NCI-H748 treated with DMSO at 0.1 percent for 48 hours (cell line): ENCODE measurements at places on chromosomes 13 and 19.
A peak's percentile ranks its signal among the peaks of the same experiment; 100 is the strongest.

GRCh38 chr19:489418-490196, 6.7 kb upstream of the MADCAM1 start:
- no peak for DNase-seq

DNA sequence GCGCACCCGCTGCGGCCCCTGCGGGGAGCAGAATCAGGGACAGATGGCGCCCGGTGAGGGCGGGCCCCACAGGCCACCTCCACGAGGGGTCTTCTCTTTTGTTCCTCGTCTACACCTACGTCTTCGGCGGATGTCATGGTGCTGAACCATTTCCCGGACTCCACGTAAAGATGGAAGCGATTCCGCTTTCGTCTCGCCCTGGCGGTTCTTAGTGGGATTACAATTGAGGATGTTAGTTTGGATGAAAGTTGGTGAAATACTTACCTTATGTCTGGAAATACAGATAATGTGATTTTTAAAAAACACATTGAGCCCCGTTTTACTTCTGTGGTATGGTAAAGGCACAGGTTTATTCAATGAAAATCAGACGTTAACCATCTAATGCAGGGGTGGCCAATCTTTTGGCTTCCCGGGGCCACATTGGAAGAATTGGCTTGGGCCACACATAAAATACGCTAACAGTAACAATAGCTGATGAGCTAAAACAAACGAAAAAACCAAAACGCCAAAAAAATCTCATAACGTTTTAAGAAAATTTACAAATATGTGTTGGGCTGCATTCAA, 1.4 kb upstream of the ZMYM5 start:
- DNase-seq = peak; percentile 93

- no peak for DNase-seq
Measured at GRCh38 chr13:48783695-48784230, 130.0 kb downstream of the CYSLTR2 start.

- DNase-seq = no peak
Measured at GRCh38 chr13:109381546-109382180, 404.7 kb downstream of the IRS2 start.

GRCh38 chr13:54852831-54853230, 1824.2 kb downstream of the OLFM4 start:
- no peak for DNase-seq

DNA sequence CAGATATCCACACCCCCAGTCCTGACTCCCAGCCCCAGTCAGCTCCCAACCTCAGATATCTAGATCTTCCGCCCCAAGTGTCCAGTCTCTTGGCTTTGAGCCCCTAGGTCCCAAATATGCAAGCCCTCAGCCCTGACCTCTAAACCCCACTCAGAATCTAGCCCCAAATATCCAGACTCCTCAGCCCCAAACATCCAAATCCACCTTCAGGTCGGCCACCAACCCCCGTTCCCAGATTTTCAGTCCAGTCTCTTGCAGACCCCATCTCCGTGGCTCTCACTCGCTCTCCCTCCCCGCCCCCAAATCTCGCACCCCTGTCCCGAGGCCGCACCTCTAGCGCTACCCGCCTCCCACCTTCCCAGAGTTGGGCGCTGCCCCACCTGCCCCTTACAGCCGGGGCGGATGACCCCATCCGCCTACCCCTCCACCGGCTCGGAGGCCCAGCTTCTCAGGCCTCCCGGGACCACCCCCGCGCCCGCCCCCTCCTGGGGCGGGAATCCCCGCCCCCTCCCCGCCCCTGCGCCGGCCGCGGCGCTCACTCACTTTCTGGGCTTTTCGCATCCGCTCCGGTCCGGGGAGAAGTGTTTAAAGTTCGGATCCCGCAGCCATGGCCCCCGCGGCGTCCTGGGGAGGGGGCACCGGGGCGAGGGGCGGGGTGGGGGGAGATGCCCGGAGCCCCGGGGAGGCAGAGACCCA, 604 bp downstream of the ERFL start:
- no peak for DNase-seq

GRCh38 chr13:30708541-30708940, 26.8 kb upstream of the ALOX5AP start:
- no peak for DNase-seq

DNA sequence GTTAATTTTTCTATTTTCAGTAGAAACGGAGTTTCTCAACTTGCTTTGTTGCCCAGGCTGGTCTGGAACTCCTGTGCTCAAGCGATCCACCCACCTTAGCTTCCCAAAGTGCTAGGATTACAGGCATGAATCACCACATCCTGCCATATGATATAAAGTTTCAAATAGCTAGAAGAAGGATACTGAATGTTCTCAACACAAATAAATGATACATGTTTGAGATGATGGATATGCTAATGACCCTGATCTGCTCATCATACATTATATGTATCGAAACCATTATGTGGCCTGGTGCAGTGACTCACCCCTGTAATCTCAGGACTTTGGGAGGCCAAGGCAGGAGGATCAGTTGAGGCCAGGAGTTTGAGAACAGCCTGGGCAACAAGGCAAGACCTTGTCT, 11.5 kb downstream of the CIB3 start:
- DNase-seq = no peak

- peak; percentile 16 for DNase-seq
Measured at GRCh38 chr13:108560093-108560492, 69.3 kb upstream of the MYO16 start.

DNA sequence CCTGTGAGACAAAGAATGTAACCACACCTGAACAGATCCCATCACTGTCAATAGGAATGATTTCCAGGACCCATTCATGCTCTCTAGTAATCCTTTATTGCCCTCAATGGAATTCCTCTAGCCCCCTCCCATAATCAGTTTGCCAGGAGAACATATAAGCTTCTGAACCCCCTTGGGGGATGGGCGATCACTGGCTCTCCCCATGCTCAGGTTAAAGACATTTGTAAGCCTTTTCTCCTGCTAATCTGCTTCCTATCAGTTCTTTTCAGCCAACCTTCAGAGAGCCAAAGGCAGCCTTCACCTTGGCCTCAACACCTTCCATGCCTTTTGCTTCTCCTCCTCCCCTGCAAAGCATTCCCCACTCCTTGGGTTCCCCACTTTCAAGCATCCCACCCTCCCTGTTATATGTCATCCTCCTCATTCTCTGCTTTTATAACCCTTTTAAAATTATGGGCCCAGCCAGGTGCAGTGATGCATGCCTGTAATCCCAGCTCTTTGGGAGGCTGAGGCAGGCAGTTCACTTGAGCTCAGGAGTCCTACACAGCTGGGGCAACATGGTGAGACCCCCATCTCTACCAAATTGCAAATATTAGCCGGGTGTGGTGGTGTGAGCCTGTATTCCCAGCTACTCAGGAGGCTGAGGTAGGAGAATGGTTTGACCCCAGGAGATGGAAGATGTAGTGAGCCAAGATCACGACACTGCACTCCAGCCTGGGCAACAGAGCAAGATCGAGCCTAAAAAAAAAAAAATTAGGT, 12.4 kb downstream of the DPRX start:
- no peak for DNase-seq
